ENCODE measurements at places on chromosomes 1 and 21.
A peak's percentile ranks its signal among the peaks of the same experiment; 100 is the strongest.

DNA sequence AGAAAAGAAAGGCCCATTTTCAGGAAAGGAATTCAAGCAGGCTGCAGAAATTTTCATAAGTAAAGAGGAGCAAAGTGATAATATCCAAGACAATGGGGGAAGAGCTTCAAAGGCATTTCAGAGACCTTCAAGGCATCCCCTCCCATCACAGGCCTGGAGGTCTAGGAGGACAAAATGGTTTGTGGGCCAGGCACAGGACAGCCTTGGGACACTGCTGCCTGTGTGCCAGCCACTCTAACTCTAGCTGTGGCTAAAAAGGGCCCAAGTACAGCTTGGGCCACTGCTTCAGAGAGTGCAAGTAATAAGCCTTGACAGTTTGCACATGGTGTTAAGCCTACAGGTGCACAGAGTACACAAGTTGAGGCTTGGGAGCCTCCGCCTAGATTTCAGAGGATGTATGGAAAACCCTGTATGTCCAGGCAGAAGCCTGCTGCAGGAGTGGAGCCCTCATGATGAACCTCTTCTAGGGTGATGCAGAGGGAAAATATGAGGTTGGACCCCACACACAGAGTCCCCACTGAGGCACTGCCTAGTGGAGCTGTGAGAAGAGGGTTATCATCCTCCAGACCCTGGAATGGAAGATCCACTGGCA, 51.8 kb upstream of the ZSWIM5 start:
- no peak for DNase-seq

GRCh38 chr1:215501496-215501895, 65.6 kb upstream of the KCTD3 start:
- no peak for DNase-seq

DNA sequence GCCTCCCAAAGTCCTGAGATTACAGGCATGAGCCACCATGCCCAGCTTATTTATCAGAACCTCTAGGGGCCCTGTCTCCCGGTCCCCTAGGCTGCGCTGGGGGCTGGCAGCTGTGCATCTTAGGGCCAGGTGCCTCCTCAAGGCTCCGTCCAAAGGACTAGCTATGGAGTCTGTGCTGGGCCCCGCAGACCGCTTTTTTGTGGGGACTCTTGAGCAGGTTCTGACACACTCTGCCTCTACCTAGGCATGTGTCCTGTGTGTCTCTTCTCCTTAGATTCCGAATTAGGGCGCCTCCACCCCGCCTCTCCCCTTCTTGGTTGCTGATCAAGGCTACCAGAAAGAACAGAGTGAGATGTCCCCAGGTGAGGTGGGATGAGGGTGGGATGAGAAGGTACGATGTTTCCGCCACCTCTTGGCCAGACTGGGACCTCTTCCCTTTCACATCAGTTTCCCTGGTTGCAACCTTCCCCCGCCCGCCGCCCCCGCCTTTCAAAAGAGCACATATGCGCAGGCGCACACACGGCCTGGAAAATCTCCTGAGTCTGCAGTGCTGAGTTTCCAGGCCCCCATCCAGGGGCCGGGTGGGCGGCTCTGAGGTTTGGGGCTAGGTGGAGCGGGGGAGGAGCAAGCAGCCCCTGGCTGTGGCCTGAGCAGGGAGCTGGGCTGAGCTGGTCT, 5.0 kb upstream of the PTPN7 start:
- DNase-seq = no peak

GRCh38 chr21:19475525-19475924, 1071.9 kb upstream of the TMPRSS15 start:
- DNase-seq = no peak

GRCh38 chr1:32361308-32361673, 994 bp downstream of the FAM229A start:
- no peak for DNase-seq

DNA sequence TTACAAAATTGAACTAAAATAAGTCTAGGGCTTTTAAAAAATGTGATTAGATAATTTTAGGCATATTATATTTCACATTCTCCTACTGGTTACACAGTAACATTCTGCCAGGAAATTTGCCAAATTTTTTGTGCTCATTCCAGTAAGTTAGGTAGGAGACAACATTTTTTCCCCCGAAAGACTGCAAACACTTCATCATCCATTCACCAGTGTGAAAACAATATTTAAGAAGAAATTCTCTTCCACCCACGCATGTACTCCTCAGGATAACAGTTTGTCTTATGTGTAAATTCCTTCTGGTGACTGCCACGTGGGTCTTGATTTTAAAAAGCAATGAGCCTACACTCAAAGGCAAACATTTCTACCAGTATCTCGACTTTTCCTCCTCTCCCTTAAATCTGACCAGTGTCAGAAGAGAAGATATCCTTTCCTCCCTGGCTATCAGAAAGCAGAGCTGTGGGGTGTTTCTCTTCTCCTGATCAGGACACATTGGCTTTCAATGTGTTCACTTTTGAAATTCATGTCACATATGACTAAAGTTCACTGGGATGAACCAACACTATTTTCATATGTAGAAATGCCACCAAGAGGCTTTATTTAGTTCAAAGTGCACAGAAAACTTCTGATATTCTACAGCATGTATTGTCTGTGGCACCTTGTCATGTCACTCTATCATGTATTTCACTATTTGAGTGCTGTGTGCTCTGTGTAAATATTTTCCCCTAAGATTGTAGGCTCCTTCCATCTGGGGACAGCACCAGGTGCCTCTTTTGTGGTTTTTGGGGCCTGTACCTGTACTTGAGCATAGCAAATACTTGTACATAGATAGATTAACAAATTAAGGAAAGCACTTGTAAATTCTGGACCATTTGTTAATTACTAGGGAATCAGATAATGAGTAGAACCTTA, 38.6 kb downstream of the LHX9 start:
- DNase-seq = no peak

- DNase-seq = no peak
These were observed 99.5 kb downstream of the MAN1A2 start for GRCh38 chr1:117466761-117467160.

DNA sequence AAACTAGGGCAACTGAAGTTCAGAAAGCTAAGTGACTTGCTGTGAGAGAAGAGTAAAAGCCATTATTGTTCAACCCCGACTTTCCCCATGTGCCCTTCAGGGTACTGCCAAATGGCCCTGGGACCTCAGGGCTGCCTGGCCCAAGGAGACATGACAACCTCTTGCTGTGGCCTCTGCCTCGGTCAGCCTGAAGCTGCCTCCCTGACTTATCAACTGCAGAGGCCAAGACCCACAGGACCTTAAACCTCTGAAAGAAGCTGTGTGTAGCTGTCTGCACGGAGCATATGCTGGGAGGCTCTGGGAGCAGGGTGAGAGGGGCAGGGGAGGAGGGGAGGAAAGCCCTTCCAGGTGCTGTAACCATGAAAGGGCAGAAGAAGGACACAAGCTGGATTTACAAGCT, 35.9 kb downstream of the HMGB4 start:
- no peak for DNase-seq

DNA sequence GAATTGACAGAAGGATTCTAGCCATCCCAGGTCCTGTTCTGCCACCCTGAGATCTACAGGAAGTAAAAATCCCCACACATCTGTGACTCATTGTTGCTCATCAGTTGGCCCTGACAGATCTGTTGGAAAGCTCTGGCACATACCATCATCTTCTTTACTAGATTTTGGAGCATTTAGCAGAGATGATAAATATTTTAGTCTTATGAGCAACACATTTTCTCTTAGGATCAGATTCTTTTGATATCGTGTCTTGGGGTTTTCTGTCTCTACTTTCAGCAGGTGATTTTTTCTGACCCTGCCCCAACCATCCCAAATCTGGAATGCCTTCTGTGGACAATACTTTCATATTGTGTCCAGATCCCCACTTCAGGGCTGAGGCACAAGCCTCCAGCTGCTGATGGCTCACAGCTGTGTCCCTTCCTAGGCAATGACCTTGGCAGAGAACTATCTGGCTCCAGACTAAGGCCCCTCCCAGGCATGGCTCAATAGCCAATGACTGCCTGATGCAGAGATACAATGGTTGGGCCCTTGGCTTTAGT, 102.8 kb downstream of the GDAP2 start:
- DNase-seq = peak; percentile 90

DNA sequence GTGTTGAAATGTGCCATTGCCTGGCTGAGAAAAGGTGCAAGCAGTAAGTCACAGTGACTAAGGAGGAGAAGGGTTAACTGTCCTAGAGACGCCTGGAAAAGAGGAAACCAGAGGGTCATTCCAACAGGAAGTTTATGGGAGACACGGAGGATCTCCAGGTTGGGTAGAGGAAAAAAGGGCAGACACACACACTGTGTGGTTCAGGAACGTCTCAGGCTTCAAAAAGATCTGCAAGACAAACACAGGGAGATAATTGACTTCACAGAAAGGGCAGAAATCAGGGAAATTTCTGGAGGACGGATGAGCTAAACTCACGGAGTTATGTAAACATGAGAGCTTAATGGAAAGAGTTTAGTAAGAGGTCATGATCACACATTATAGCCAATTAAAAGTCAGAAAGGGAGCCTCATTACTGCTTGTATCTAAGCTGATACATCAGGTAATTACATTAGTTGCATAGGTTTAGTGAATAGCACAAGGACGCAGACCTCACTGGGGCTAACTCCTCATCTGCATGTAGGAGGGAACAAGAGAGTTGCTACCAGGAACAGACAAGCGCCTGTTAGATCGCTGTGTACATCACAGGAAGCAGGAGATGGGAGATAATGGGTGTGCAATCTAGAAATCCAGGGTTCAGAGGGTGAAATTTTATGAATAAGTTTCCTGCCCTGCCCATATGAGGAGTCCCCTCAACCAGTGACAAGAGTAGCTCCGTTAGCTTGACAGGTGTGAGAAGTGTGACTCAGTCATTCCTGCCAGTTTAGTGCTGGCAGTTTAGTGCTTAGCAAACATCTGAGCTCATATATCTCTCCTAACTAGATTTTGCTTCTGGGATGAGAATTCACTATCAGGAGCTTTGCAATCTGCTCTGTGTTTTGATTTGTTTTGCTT, 96.6 kb upstream of the TNR start:
- no peak for DNase-seq

GRCh38 chr1:94901841-94902240, 25.1 kb downstream of the CNN3 start:
- DNase-seq = no peak

DNA sequence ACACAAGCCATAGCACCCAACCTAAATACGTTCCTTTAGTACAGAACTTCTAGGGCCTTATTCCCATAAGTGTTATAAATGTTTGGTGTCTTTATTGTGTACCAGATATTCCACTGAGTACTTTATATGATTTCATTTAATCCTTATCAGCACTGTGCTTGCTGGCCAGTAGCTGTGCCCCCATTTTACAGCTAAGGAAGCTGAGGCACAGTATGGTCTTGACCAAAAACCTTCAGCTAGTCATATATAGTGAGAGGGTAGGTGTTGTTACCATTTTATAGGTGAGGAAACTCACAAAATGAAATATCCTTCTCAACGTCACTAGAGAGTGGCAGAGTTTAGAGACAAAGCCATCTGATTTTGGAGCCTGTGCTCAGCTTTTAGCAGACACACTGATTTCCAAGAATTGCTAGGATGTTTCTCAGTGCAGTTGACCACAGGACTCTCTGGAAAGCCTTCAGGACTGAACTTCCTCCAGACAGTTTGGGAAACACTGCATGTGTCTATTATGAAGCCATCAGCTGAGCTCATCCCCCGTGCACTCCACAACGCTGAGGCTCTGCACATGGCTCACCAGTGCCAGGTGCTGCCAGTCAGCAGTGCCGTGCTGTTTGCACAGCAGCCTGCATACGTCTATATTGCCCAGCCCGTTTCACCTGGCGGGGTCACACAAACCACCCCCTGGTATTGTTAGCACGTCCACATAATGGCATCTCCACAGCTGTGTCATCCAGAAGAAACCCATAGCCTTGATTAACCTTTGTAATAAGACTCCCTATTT, 15.4 kb downstream of the NPPA start:
- DNase-seq = no peak

DNA sequence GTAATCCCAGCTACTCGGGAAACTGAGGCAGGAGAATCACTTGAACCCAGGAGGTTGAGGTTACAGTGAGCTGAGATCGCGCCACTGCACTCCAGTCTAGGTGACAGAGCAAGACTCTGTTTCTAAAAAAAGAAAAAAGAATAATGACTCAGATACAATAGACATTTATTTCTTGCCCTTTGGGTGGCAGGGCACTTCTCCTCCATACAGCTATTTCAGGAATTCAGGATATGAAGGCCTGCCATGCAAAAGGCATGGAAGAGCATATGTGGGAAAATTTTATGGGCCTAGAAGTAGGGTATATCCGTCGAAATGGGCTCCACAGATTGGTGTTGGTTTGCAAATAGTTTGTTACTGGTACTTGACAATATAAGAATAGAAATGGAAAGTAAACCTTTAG, 20.2 kb upstream of the POGZ start:
- no peak for DNase-seq

DNA sequence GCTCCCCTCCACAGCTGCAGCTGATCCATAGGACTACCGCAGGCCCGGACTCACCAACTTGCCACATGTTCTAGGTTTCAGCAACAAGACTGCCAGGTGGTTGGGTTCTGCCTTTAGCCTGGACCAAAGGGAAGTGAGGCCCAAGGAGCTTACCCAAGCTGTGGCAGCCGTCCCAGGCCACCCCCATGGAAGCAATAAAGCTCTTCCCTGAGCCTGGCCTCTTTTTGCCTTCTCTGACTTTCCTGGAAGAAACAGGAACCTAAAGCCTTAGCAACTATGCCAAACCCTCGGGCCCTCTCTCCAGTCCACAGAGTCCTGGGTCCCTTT, 2.7 kb upstream of the ARTN start:
- no peak for DNase-seq

- DNase-seq = peak; percentile 51
These were observed 173.9 kb downstream of the LTN1 start for GRCh38 chr21:28818663-28819278.

DNA sequence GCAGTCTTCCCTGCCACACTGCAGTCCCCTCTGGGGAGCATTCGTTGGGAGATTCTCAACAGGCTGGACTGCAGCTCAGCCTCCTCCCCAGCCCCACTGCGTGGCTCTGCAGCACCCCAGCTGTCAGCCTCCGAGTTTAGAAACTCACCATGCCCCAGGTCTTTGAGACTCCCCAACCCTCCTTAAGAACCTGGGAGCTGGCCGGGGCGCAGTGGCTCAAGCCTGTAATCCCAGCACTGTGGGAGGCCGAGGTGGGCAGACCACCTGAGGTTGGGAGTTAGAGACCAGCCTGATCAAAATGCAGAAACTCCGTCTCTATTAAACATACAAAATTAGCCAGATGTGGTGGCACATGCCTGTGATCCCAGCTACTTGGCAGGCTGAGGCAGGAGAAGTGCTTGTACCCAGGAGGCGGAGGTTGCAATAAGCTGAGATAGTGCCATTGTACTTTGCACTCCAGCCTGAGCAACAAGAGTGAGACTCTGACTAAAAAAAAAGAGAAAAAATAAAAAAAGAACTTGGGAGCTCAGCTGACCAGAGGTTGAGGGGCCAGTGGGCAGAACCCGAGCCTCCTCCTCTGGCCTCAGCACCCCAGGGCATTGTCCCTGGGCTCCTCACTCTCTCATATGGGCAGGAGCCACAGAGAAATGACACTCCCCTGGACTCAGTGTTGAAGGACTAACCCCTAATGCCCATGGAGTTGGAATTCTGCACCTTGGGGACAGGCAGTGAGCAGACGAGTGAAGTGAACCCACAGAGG, 5.6 kb downstream of the OLIG2 start:
- DNase-seq = no peak
